Left lobe of liver (tissue), 2 donors: ENCODE measurements at places on chromosomes 1 and 21.

DNA sequence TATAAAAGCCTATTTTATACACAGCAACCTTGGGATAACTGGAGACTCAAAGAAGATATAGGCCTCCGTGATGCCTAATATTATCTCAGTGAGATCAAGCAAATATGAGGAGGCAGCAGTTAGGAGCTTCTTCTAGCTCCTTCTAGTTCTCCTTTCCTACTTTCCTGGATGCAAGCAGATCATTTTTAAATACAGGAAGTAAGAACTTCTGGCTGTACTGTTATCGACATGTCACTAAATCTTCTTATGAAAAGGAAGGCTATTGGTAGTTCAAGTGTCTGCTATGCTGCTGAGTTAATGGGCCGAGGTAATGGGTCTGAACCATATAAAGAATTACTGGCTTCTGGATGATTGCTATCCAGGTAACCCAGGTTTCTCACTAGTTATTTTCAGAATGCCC, 15.9 kb downstream of the HSPA13 start:
- no peak for DNase-seq

DNA sequence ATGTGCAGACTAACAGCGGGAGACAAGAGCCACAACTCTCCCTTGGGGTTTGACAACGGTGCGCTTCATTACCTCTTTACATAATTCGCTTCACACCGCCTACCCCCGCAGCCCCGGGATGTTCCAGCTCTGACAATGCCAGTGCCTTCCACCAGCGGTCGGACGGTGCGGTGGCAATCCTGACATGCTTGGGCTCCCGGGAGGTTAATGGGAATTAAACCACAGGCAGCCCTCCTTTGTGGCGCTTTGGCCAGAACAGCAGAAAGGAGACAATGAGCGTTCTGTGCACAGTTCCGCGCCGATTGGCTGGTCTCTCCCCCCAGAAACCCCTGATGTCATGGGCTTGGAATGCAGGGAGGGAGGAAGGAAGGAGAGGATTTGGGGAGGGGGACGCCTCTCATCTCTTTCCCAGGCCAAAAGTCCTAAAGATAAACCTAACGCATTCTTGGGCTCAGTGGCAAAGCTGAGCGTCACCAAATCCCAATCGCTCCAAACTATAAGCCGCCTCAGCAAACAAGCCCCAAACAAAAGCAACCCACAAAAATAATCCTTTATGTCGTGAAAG, 1.3 kb downstream of the CNN3 start:
- peak; percentile 62 for DNase-seq

DNA sequence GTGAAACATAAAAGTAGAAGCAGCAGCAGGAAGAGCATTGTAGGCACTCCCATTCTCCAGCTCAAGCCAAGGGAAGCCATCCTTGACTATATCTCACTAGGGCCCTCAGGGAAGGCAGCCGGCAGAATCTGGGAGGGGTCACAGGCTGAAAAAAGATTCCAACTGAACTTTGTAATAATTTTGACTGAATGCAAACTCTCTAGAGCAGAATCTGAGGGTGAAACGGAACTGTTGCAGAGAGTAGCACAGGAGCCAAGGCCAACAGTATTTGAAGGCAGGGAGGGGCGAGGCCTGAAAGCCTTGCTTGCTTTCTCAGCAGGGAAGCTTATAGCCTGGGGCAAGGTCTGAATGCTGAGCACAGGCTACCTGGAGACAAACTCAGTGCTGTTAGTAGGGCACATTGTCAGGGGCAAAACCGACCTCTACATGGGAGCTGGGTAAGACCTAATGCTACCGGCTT, 180.6 kb downstream of the COL24A1 start:
- no peak for DNase-seq

GRCh38 chr1:23184212-23184934, 15.7 kb upstream of the LUZP1 start:
- no peak for DNase-seq

DNA sequence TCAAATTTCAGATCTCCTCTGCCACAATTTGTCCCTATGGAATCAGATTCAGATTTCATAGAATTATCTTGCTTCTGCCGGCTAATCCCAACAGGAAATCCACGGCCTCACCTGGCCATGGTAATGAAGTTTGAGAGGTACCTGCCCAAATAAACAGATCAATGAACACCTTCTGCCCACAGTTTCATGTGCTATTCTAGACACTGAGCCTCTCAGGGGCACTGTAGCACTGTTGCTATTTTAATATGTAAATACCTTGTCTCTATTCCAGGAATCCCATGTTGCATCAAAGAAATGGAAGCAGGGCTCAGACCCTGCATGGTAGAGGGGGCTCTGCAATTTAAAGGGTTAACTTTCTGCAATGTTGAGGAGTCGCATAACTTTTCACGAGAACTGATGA, 593.1 kb downstream of the PTBP2 start:
- no peak for DNase-seq

GRCh38 chr1:208154040-208154439, 90.1 kb downstream of the PLXNA2 start:
- no peak for DNase-seq

DNA sequence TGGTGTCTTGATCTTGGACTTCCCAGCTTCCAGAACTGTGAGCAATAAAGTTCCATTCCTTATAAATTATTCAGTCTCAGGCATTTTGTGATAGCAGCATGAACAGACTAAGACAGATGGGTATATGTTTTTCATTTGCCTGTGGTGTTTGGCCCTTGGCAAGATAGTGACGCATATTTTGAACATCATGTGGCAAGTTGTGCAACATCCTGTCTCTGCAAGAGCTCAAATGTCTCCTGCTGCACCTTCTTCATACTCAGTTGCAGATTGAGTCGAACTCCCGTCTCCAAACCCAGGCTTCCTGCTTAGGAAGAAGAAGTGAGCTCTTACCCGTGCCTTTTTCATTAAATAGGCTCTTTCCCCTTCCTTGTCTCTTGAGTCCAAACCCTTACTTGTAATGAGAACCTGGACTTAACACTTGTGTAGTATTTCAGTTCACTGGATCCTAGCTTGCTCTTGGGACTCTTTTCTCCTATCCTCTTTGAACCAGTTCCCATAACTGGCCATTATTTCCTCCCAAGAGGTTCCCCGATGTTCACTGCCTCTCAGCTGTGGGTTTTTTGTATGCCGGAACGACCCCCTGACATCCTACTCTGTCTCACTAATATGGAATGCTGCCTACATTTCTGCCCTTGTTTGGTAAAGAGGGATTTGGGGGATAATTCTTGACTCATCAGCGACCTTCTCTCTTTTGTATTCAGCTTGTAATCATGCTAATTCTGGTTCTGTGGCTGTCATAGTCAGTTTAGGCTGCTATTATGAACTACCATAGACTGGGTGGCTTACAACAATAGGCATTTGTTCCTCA, 125.0 kb upstream of the KCNK2 start:
- no peak for DNase-seq

- no peak for DNase-seq
Measured at GRCh38 chr1:114341856-114342255, 169.1 kb downstream of the TRIM33 start.

- DNase-seq: no peak
Measured at GRCh38 chr1:38308780-38309179, 262.2 kb upstream of the POU3F1 start.

DNA sequence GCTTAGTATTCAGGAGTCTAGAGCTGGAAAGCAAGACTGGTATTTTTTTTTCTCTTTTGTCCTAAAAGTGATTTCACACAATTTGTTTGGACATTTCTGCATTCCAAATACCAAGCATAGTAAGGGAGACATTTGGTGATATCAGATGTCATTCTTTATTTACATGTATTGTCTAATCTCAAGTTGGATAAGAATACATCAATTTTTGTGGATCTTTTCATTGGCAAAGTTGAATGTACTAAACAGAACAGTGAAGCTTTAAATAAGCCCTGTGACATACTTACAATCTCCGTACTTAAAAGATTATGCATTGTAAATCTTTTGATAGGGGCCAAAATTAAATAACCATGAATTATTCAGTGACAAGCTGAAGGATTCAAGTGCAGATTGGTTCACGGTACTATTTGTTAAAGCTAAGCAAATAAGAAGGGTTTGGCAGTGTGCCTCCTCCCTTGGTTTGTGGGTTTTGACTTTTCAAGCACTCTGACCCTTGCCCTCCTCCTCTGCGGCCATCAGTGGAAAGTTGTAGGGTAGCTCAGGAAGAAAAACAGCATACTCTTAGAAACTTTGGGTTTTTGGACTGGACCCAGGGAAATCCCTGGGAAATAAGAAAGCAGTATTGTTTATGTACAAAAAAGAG, 663.7 kb downstream of the ADGRL2 start:
- peak; percentile 87 for DNase-seq

DNA sequence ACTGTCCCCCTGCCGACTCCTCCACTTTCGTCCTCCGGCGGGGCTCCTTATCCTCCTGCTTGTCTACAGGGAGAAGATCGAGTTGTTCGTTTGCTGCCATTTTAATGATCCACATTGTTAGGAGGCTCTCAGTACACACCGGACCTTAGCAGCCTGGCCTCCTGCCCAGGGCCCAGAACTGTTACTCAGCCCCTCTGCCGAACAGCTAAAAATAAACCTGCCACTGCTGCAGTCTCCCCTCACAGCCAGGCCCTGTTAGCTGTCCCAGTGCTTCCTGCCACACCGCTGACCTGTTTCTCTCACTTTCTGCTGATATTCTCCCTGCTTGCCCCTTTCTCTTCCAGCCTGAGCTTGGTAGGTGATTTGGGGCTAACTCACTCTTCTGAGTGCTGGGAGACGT, 8.3 kb downstream of the MAPKAPK2 start:
- DNase-seq: peak; percentile 77

DNA sequence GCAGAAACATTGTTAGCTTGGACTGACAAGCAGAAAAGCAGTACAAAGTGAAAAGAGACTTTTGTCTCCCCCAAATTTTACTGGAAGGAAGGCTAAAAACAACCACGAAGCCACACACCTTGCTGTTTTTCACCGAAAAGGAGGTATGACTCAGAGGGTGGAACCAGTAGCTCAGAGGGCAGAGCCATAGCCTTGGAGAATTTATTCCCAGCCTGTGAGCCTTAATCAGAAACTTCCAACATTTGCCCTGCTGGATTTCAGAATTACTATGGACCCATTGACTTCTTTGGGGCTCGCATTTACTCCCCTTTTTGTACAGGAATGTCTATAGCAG, 32.0 kb downstream of the RPS6KC1 start:
- no peak for DNase-seq

- no peak for DNase-seq
Measured at GRCh38 chr1:22636353-22636752, at the start of gene C1QA. C1QA (plus strand) TSS chr1:22636628; CDS start chr1:22637617, 989 bp downstream.

- no peak for DNase-seq
Measured at GRCh38 chr1:29584776-29585175, 348.5 kb downstream of the PTPRU start.

- DNase-seq: no peak
Measured at GRCh38 chr21:26945916-26946675, 20.8 kb downstream of the ADAMTS5 start.

DNA sequence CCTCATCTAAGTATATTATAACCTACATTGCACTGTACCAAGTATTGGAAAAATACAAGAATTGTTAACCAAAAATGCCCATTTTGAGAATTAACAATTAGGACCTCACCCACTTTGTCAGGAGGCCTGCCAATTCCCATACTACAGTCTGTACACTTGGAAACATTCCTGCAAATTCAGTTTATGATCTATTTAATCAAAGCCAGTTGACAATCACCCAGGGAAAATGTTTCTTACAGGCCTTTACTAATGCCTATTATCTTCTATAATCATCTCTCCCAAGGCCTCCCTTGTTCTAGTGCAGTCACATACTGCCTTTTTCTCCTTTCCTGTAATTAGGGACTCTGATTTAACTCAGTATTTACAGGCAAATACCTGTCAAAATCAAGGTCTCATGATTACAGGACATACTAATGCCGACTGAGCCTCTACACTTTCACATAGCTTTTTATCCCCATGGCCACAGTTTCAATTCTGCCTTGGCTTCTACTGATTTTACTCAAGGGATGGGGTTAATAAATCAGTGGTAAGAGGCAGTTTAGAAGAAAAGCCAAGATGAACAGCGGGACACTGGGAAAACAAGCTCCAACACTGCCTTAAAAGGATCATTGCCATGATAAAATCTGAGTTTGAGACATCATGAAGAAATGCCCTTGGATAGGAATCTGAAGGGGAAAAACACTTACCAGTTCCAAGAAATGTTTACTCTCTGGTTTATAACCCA, 338.7 kb downstream of the VAV3 start:
- DNase-seq: no peak

- no peak for DNase-seq
Measured at GRCh38 chr1:17018849-17019248, 7.1 kb upstream of the ATP13A2 start.

GRCh38 chr1:43274125-43274803, 4.5 kb downstream of the TMEM125 start:
- peak; percentile 40 for DNase-seq

- DNase-seq: no peak
Measured at GRCh38 chr1:103561643-103562395, 9.6 kb upstream of the AMY2B start.

DNA sequence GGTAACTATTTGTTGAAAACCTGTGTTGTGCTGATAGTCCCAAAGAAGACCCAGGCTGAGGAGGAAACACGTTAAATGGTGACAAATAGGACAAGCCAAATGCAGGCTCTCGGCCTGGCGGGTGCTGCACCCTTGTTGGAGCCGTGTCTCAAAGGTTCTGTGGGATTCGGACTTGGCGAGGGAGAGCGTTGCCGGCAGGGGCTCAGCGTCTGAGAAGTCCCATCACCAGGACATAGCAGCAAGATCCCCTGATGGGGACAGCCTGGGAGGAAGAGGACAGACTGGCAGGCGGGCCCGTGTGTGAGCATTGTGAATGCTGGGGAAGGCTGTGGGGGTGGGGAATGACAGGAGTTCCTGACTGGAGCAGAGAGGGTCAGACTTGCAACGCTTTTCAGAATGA, 142.5 kb downstream of the PGBD5 start:
- DNase-seq: no peak

DNA sequence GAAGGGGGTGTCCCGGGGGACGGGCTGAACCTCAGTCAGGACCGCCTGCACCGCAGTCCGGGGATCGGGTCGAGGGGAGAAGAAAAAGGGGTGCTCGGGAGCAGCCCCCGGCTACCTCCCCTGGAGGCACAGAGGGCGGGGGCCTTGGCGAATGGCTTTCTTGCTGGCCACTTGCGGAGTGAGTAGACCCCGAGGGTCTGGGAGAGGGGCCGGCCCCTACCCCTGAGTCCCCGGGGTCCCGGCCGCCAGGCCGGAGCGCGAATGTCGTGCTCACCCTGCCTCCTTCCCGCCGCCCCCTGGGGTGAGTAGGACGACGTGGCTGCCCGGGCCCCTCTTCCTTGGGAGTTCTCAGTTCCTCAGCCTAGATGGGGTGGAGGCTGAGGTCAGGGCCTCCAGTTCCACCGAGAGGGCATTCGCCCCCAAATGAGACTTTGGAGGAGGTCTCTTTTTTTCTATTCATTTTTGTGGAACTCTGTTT, 113.0 kb downstream of the OSBPL9 start:
- no peak for DNase-seq

- DNase-seq: no peak
Measured at GRCh38 chr1:241499910-241500309, 19.6 kb downstream of the FH start.

- no peak for DNase-seq
Measured at GRCh38 chr21:38422082-38422481, 76.2 kb downstream of the ERG start.
